ENCODE measurements at places on chromosomes 16 and 17. TPM values are rescaled to one million over a fixed set of nuclear protein-coding genes. Genes with fewer than 3 reads are reported as not detected.

GRCh38 chr17:60165223-60165622 lies 15.4 kb downstream of the CA4 start:
- no peak for DNase-seq

DNA sequence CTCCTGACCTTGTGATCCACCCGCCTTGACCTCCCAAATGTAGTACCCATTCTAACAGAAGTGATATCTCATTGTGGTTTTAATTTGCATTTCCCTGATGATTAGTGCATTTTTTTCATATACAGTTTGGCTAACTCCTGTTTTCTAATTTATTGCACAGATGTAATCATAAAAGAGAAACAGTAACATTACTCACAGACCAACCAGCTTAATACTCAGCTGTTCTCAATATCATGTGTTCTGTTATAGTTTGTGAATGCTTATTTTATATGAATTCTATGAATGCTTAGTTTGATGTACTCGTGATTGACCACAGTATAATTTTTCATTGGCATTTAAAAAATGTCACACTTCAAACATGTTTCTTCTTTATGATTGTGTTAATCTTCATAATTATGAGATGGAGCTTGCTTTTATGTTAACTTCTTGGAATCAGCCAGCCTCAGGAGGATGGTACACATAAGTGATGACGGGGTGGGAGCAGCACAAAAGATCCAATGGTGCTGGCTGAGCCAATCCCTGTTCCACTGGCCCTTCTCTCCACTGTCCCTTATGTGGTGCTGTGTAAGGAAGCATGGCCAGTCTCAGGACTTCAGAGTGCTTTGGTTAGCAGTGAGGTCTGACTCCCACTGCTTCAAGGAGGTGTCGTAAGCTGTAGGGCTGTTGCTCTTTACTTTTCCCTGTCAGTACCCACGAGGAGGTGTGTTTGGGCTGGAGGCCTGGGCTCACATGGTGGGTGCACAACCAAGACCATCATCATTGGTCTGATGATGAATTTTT lies 191.0 kb downstream of the SPECC1 start:
- DNase-seq: no peak

GRCh38 chr16:16017812-16018211 lies 68.4 kb downstream of the ABCC1 start:
- DNase-seq: no peak

- DNase-seq: no peak
These were observed 5.8 kb downstream of the PLEKHH3 start for GRCh38 chr17:42670789-42671657.

- DNase-seq: peak; percentile 47
These were observed 5.4 kb downstream of the CTRL start for GRCh38 chr16:67926181-67926750.

DNA sequence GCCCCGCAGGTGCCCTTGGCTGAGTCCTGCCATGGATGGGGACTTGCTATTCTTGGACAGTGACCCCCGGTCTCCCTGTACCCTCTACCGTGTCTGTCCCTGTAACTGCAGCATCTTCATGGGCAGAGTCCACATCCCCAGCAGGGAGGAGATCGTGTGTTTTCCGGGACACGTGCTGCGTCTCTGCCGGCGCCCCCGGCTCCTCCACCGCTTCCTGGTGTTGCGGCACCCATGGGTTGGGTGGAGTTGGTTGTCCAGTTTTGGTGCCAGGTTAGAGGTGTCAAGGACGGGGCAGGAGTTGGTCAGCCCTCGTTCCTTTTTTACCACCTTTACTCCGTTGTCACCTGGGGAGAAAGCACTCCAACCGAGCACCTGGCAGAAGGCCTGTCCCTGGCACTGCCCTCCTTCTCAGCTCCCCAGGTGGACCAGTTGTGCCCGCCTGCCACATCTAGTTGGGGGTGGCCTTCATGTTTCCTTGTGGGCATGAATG lies 20.0 kb downstream of the BAIAP2 start:
- DNase-seq: no peak

GRCh38 chr16:21568502-21569189 lies 30.7 kb upstream of the METTL9 start:
- DNase-seq: no peak

DNA sequence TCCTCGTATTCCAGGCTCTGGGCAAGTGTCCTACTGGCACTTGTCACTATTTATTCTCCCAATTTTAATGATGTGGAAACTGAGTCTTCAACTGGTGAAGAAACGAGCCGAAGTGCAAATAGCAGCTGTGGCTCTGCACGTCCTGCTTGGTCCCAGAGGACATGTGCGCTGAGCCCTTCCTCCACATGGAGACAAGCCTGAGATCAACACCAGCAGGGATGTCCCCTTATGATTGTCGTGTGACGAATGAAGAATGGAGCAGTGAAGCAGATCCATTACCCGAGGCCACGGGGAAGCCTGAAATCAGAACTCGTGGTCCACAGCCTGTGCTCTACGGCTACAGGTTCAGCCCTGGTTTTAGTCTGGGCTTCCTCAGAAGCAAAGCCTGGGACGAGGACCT lies 61.0 kb downstream of the FOXL1 start:
- no peak for DNase-seq

DNA sequence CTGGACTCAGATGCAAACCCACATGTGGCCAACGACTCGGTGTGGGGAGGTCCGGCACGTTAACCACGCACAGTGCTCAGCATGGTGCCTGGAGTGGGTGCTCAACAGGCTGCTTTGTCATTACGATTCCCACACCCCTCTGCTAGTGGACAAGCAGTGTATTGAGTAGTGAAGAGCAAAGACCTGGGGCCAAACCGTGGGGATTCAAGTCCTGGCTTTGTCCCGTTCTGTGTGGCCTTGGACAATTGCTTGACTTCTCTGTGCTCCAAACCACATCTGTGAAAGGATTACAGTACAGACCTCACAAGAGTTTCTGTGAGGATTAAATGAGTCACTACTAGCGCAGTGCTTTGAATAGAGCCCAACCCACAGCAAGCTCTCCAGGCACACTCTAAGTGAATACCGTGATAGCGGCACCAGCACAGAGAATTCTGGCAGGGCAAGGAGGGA lies 33.8 kb downstream of the TRPV2 start:
- no peak for DNase-seq

DNA sequence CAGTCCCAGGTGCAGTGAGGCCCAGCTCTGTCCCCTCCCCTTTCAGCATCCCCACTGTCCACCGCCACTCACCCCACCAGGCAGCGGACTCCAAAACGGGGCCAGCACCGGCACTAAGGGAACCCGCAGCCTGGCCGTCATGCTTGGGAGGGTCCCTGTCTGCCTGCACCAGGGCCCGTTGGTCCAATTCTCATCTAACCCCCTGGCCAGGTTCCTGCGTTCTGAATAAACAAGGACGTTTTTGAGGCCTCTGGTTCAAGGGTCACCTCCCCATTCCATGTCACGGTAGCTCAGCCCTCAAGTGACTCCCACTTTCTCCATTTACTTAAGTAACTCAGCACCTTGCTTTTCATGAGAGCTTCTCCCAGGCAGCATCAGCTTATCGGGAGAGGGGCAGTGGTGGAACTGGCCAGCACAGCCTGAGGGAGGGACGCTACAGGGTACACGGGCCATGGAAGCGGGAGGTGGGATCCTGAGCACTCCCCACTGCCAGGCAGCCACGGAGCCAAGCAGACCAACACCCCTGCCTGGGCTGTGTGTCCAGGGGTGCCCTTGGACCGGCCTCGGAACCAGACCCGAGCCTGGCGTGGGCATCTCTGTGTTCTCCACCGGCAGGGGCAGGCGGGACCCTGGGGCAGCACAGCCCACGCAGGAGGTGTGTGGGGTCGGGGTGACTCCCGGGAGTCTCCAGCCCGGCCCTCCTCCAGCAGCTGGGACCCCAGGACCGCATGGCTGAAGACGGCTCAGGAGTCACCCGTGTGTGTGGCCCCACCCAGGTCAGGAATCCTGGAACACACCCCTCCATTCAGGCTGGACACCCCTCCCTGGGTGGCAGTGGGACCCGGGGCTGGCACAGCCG lies 74.9 kb upstream of the GNG13 start:
- no peak for DNase-seq

DNA sequence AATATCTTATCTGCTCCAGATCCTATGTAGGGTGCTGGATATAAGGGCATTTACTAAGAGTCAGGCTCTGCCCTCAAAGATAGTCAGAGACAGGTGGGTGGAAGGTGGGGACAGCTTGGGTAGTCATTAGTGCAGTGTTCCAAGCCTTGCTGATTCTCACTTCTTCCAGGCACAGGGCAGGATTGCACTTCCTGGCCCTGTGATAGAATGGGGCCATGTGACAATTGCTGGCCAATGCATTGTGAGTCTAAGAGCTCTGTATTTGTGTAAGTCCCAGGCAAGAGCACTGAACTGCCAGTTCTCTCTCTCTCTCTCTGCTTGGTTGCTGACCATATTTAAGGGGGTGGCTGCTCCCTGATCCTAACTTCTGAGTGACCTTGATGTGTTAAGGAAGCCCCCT lies 112.1 kb downstream of the C16orf78 start:
- no peak for DNase-seq

- DNase-seq: no peak
These were observed 89.8 kb upstream of the CES5A start for GRCh38 chr16:55964923-55965475.

- no peak for DNase-seq
These were observed 23.6 kb downstream of the BMERB1 start for GRCh38 chr16:15457958-15458357.

DNA sequence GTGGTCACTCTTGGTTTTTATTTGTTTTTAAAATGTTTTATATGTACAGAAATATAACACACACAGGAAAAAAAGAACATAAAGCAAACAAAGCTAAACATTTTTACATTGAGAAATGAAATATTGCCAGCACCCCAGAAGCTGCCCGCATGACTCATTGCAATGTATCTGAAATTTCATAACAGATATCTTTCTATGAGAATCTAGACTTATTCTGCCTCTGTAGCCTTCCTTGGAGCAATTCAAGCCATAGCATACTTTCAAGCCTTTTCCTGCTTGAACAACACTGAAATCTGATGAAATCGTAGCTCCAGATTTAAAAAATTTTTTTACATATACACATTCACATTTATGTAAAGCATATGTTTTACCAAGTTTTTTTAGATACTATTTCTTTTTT lies 86.9 kb downstream of the RBBP6 start:
- no peak for DNase-seq

GRCh38 chr16:868846-869822 lies 68.6 kb upstream of the GNG13 start:
- no peak for DNase-seq

GRCh38 chr16:21611556-21612384 lies 12.4 kb downstream of the METTL9 start:
- DNase-seq: no peak

DNA sequence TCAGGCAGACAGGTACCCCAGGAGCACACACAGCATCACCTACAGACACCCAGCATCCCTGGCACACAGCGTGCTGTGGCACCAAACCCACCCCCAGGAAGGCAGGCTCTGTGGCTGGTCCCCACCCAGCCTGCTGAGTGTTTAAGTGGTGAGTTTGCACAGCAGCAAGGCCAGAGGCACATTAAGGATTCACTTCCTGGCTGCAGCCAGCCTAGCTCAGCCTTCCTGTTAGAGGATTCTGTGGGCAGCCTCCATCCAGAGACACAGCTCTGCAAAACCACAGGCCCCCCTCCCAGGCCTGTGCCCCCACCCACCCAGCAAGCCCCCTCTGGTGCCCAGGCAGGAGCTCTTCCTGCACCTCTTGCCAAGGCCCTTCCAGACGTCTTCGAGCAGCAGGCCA lies 36.1 kb upstream of the PHB1 start:
- DNase-seq: no peak

- no peak for DNase-seq
These were observed 102.0 kb downstream of the GRIN2A start for GRCh38 chr16:10080051-10080772.

The UTS2R gene
- total RNA-seq: 6.6 TPM

The HSD3B7 gene
- total RNA-seq: 8.5 TPM

The KRT15 gene
- total RNA-seq: not detected

The KRT222 gene
- 3.4 TPM for total RNA-seq

The HERPUD1 gene
- 366 TPM for total RNA-seq

The HOXB3 gene
- total RNA-seq: 3.3 TPM

The PABPN1L gene
- not detected for total RNA-seq

The WNT9B gene
- total RNA-seq: not detected

The KRT17 gene
- total RNA-seq: not detected

The UBALD2 gene
- total RNA-seq: 18.2 TPM

The DHODH gene
- total RNA-seq: 13.4 TPM
